ENCODE measurements at places on chromosomes 7 and 10. TPM values are rescaled to one million over a fixed set of nuclear protein-coding genes. Genes with fewer than 3 reads are reported as not detected.
A peak's percentile ranks its signal among the peaks of the same experiment; 100 is the strongest.

The TMEM184A gene
- 0.32 TPM for total RNA-seq

The MBL2 gene
- not detected for total RNA-seq

The IQUB gene
- total RNA-seq, result 0.54 TPM

The TRPV5 gene
- total RNA-seq, result not detected

The SH2D4B gene
- total RNA-seq, result not detected

The EDRF1 gene
- total RNA-seq, result 9.6 TPM

The CRYGN gene
- not detected for total RNA-seq

The HUS1 gene
- 29.6 TPM for total RNA-seq

The TEX47 gene
- total RNA-seq, result not detected

- DNase-seq, result no peak
Observed at GRCh38 chr7:43112941-43113621, 634 bp downstream of the HECW1 start.

DNA sequence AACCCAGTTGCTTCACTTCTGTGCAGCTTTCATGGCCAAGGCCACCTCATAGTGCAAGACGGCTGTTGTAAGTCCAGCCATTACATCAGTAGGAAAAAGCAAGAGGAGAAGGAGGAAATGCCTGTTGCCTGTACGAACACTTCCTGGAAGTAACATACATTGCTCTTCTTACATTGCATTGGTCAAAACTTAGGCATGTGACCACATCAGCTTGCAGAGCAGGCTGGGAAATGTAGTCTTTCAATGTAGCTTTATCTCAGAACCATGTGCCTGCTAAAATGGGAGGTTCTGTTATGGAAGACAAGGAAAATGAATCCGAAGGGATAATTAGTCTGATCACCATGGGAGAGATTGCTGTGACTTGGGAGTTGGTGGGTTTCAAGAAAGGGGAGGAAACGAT lies 4.3 kb downstream of the SLC29A3 start:
- DNase-seq, result no peak

DNA sequence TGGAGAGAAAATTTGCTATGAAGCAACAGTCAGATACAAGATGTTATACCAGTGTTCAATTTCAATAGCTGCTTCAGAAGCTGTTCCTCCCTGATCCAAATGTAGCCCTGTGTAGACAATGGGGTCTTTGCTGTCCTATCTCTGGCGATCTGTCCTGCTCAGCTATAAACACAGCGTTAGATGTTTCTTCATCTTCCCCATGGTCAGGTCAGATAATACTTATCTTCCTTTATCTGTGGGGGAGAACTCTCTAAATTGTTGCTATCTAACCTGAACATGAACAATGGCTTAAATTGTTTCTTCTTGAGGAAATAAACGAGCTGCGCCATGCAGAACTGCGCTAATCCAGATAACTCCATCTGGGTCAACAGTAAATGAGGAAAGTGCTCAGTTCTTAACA lies 15.6 kb upstream of the KIAA1217 start:
- no peak for DNase-seq

- DNase-seq, result no peak
Observed at GRCh38 chr7:121591926-121592325, 195.8 kb upstream of the FAM3C start.

DNA sequence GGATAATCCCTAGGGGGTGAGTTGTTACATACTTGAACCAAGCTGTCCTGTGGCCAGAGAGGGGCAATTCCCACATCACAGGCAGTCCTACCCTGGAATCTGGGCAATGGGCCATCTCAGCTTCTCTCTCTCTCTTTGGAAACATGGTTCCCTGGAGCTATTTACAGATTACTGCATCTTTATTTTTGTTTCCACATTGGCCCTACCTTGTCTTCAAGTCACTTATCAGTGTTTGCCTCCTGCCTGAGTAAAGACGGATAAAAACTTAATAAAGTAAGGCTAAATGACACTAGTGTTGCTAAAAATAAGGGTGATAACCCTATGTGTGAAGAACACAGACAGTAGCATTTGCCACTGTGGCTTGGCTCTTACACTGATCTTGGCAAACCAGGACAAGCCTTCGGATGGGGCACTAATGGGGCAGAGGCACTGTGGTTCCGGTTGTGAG lies 228.2 kb downstream of the GFRA1 start:
- peak; percentile 72 for DNase-seq

GRCh38 chr10:24750695-24751094 lies 27.0 kb upstream of the ARHGAP21 start:
- no peak for DNase-seq

GRCh38 chr7:79608005-79608404 lies 154.5 kb upstream of the MAGI2 start:
- DNase-seq, result no peak

- DNase-seq, result no peak
Observed at GRCh38 chr7:80287400-80288174, 153.0 kb downstream of the GNAI1 start.

DNA sequence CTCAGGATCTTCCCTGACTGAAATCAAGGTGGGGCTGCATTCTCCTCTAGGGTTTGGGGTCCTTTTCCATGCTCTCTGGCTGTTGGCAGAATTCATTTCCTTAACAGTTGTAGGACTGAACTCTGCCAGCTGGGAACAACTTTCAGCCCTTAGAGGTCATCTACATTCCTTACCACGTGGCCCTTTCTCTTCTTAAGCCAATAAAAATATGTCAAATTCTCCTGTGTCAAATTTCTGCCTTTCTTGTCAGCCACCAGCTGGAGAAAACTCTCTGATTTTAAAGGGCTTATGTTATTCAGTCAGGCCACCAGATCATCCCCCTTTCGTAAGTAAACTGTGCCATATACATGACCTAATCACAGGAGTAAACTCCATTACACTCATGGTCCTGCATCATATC lies 95.3 kb upstream of the IL6 start:
- no peak for DNase-seq

DNA sequence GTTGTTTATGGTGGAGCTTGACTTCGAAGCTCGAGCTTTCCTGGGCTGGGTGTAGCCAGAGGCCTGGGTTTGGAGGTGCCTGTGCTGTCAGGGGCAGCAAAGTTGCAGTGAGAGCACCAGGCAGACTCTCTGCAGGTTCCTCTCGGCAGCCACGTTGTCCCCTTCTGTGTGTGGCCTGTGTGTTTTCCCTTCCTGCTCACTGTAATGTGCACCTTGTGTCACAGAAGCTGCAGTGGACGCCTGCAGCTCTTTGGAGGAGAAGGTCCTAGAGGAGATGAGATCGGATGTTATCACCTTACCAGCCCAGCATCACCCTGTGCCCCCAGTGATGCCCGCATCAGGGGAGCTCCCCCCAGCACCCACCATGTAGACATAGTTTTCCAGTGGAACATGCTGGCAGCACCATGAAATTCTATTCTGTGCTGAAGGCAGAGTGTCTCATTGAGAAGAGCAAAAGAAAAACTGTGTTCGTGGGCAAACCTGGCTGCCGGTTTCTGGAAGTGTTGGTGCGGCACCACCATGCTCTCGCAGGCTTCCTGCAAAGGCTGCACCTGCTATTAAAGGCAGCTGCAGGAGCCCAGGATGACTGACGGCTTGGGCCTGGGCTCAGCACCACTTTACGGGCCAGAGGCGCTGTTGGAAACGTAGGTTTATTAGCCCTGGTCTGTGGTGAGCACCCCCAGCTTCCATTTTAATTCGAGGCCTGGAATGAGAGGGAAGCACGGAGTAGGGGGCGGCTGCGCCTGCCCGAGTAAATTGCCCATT lies 609.8 kb upstream of the FOXK1 start:
- DNase-seq, result no peak

DNA sequence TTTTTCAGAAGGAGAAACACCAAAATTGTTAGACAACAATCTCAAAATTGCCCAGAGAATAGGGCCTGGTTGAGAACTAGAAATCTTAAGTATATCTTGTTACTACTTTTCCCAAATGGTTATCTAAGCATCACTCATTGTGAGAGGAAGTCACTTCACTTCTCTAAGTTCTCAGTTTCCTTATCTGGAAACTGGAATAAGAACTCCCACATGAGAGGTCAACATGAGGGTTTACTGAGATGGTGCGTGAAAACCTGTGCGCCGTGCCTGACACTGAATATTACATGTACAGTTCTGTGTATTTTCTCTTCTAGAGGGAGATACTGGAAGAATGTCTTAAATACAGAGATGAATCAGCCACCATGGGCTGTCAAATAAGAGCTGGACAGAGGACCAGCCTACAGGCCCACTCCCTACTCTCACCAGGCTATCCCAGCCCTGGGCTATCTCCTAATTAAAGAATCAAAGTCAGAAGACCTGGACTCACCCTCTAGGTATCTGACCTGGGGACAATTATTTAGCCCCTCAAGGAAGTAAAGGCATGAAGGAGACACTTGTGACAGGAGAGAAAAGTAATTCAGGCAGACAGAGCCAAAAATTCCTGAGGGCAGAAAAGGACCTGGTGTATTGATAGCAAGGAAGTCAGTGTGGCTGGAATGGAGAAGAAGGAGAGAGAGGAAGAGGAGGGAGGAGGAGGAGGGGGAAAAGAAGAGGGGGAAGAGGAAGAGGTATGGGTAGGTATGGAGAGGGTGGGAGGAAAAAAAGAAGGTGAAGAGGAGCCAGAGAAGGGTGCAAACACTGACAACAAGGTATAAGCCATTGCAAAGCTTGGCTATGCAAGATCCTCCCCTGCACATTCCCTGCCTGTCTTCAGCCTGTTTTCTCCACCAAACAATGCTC lies 44.9 kb downstream of the CCDC71L start:
- DNase-seq, result no peak

DNA sequence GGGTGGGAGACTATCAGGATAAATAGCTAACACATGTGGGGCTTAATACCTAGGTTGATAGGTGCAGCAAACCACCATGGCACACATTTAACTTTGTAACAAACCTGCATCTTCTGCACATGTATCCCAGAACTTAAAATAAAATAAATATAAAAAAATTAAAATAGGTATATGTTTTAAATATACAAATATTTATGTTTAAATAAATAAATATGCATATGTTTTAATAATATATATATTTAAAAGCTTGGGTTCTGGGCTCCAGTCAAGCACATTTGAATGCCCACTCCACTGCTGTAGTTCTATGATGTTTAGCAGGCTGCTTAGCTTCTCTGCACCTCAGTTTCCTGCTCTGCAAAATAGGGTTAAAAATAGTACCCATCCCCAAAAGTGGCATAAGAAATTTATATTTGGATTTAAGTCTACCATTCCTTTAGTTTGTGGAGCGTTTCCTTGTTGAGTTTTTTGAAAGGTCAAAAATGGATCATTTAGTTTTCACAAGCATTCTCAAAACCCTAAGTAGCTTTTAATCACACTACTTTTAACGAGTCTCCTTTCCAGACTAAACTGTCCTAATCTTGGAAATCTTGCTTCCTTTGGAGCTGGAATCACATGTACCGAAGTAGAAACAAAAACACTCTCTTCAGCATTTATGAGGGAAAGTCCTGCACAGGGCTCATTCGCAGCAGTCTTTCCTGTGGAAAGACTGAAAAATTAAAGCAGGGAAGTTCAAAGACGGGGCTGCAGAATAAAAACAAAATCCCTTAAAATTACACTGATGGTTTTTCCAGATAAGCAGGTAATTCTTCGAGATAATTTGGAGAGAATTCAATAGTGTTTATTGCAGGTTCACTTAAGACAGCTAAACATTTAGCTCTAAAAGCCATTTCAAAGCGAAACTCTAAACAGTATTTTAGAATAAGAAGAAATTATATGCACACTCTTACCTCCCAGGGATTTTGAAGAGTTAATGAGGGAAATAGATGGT lies 111.7 kb upstream of the LYZL1 start:
- no peak for DNase-seq

DNA sequence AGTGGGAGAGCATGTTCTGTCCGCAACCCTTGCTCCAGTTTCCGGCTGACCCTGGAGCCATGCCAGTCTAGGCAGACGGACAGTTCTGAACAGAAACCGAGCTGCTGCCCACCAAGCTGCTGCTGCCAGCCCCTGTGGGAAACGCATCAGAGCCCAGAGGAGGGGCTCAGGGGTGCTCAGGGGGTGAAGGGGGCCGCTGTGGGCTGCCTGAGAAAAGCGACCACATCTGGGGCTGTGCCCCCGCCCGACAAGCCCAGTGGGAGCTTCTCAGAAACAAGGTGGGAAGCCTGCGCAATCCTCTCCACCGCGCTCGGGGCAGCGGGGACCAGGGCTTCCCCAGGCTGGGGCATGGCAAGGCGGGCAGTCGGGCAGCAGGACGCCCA lies 38.8 kb upstream of the CFAP46 start:
- peak; percentile 72 for DNase-seq

- DNase-seq, result peak; percentile 97
Observed at GRCh38 chr10:97334370-97335175, at the start of gene FRAT2. Gene FRAT2 (minus strand): TSS chr10:97334729. CDS start chr10:97334572, 157 bp downstream.

DNA sequence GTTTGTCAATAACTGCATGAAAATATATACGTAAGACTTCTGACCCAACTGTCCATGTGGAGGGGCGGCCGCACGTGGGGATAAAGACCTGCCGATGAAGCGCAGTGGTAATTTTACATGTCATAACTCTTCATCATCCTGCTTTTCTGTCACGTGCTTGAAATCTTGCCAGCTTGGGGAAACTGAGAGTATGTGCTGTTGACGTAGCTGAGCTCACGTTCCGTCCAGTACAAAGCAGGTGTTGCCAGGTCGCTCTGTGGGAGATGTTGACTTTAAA lies 105.1 kb downstream of the INPP5A start:
- no peak for DNase-seq

DNA sequence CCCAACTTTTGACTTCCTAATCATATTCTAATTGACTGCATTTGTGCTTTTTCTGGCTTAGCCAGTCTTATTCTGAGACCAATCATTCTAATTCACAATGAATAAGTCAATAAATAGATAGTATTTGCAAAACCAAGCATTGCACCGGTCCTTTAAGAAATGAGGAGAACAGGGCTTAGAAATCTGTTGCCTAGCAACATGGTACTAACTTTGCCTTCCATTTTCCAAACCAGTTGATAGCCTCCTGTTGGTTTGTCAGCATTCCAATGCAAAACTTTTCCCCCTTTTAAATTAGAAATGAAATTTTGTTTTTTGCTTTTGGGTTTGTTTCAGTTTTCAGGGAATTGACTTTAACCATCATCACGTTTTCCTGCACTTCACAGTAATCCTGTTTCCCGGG lies 603.5 kb upstream of the NRP1 start:
- DNase-seq, result no peak

DNA sequence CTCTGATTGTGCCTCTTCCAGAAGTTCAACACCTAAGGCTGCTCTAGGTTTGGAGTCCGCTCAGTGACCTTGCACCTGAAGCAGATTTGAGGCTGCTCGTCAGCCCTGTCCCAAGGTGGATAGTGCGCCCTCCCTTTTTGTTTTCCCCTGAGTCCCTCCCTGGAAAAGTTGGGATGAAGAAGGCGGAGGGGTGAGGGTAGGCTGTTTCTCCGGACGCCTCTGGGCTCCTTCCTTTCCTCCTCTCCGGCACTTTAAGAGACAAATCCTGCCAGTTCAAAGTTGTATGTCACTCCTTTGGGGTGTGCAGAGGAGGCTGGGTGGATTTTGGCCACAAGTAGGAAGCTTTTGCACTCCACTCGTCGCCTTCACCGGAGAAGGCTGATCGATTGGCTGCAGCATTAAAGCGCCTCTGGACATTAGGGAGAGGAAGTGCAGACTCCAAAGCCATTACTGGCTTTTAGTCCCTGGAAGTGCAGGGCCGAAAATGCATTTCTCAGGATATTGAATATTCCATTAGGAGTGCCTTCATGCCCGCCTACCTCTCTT lies 81.9 kb upstream of the PRKG1 start:
- no peak for DNase-seq

- DNase-seq, result no peak
Observed at GRCh38 chr10:676178-676577, 13.3 kb downstream of the DIP2C start.

Data from Right ventricle myocardium inferior (tissue), 1 donor.